Temporal lobe (tissue), 4 donors: ENCODE measurements at places on chromosomes 12 and 14. TPM values are rescaled to one million over a fixed set of nuclear protein-coding genes. Genes with fewer than 3 reads are reported as not detected.

DEPDC4 gene
- total RNA-seq, result 2.7 TPM

DNAI7 gene
- 3.9 TPM for total RNA-seq

KCNMB4 gene
- total RNA-seq, result 32.0 TPM

DUSP6 gene
- 23.4 TPM for total RNA-seq

HOXC12 gene
- total RNA-seq, result not detected

KLRC1 gene
- total RNA-seq, result not detected

NINJ2 gene
- 0.49 TPM for total RNA-seq

VIPAS39 gene
- total RNA-seq, result 22.6 TPM

CLECL1 gene
- not detected for total RNA-seq

IFNG gene
- not detected for total RNA-seq

CFAP251 gene
- total RNA-seq, result 3.0 TPM

SERPINA1 gene
- 1.5 TPM for total RNA-seq

SERPINA9 gene
- total RNA-seq, result not detected

ABCD2 gene
- total RNA-seq, result 13.3 TPM

MORN3 gene
- total RNA-seq, result 4.4 TPM

IFNG-AS1 gene
- total RNA-seq, result not detected

ANO2 gene
- 2.0 TPM for total RNA-seq

A2M gene
- total RNA-seq, result 37.6 TPM

NRIP2 gene
- 0.25 TPM for total RNA-seq

LRP1 gene
- total RNA-seq, result 116 TPM

LRP1-AS gene
- not detected for total RNA-seq

IL22 gene
- total RNA-seq, result not detected

NUP37 gene
- total RNA-seq, result 5.7 TPM

KRT71 gene
- total RNA-seq, result 0.25 TPM

SSTR1 gene
- 12.0 TPM for total RNA-seq

SMIM41 gene
- not detected for total RNA-seq

CD163L1 gene
- 1.5 TPM for total RNA-seq

IKZF4 gene
- total RNA-seq, result 6.1 TPM

ZDHHC22 gene
- total RNA-seq, result 9.8 TPM

OLR1 gene
- 2.7 TPM for total RNA-seq

TEAD4 gene
- 0.25 TPM for total RNA-seq

MMP17 gene
- 22.4 TPM for total RNA-seq

VTI1B gene
- 40.6 TPM for total RNA-seq
